ENCODE measurements at places on chromosomes 7 and 10.

DNA sequence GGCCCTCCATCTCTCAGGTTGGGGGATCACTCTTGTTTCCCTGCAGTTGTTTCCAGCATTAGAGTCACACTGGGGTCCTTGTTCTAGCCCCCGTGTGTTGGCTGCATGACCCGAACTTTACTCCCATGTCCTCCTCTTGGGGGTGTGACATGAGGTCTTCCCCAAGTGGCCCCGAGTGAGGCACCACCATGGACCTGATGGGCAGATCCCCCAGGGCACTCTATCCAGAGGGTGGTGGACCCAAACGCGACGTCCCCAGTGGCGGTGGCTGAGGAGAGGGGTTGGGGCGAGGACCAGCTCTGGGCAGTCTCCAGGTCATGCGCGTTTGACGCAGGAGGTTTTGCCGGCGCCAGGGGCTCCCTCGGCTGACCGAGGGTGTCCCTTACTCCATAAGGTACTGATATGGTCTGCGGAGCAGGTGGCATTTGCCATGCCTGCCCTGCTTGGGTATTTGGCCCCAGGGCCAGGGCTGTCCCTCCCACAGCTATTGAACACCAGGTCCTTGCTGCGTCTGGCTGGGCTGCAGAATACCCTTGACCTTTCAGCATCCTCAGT lies 131.9 kb downstream of the LHPP start:
- no peak for DNase-seq

DNA sequence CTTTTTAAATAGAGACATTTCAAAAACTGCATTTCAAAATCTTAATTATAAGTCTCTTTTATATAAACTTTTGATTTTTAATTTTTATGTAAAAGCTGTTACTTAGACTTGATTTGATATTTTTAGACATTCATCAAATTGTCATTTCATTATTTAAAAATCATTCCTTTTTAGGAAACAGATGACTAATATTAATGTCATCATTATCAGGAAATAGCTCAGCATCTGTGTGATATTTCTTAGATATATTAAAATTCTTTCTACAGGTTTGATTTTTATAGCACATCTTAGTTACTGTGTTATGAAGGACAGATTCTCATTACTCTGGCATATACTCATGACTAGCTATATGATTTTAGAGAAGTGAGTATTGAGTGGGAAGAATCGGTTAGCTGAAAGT lies 17.2 kb downstream of the RUNDC3B start:
- no peak for DNase-seq

DNA sequence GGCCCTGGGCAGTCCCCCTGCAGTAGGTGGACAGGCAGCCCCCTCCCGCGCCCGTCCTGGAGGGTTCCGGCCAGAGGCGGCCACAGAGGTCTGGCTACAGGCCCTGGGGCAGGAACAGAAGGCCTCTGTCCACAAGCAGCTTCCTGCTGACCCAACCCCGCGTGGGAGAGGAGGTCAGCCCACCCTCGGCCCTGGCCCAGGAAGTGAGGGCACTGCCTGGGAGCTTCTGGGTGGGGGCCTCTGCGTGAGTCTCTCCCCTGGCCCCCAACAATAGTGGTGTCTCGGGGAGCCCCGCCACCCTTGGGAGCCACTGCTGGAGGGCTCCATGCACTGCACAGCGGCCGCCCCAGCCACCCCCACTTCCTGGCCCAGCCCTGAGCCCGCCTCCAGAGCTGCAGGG lies 4.7 kb downstream of the MICALL2 start:
- DNase-seq, result no peak

DNA sequence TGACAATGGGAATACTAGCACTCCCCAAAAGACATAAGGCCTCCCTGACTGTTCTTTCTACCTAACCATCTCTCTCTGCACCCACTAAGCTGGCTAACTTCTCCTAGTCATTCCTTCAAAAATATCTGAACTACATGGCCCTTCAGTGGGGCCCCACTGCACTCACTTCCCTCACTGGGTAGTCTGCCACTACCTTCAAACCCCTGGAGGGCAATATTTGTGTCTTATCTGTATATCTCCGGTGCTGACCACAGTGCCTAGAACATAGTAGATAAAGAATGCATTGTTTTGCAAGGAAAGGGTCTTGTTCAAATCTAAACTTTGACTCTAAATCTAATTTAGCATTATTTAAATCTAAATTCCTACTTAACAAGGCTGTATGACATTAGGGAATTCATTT lies 44.3 kb downstream of the CACUL1 start:
- DNase-seq, result no peak

- DNase-seq, result peak; percentile 79
Observed at GRCh38 chr7:56079450-56080185, 13.1 kb downstream of the PHKG1 start.

- DNase-seq, result no peak
Observed at GRCh38 chr7:155731380-155731779, 80.9 kb downstream of the SHH start.

GRCh38 chr7:130939321-130940095 lies 205.5 kb upstream of the KLF14 start:
- no peak for DNase-seq

- DNase-seq, result no peak
Observed at GRCh38 chr10:131822013-131822691, 78.7 kb upstream of the PPP2R2D start.

DNA sequence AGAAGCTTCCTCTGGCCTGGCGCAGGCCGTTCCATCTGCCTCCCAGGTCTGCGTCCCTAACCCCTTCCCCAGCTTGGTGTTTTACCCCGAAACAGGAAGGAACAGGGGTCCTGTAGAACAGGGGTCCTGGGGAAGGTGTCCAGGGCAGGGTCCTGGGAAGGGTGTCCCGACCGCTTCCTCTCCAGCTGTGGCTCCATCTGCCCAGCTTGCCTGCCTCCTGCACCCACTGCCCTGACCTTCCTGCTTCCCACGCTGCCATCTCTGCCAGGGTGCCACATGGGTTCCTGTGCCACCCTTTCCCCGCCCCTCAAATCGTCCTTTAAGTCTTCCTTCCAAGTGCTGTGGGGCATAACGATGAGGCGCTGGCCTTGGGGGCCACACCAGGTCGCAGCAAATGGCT lies 32.4 kb downstream of the WDR86 start:
- no peak for DNase-seq

All from NCI-H2107 (cell line).